M059J (cell line): ENCODE measurements at places on chromosomes 13 and 19.

- no peak for DNase-seq
These were observed 46.0 kb downstream of the USP12 start for GRCh38 chr13:27125357-27126282.

DNA sequence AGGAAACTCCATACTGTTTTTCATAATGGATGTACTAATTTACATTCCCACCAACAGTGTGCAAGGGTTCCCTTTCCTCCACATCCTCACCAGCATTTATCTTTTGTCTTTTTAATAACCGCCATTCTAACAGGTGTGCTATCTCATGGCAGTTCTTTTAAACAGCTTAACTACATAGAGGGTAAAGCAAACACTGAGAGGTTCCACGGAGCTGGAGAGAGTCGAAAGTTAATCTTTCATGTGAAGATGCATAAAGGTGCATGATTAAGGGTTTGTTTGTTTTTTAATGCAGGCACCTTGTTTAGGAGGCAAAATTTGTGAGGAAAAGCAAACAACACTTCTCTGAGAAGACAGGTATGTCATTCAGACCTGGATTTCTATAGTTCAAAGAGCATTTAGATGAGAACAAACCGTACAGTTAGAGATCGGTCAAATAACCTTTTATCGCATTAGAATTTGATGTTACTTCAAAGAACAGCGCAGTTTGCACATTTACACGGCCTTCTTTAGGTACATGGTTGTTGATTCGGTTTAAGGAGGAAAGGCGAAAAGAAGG lies 193.9 kb downstream of the RBM26 start:
- DNase-seq, result no peak

DNA sequence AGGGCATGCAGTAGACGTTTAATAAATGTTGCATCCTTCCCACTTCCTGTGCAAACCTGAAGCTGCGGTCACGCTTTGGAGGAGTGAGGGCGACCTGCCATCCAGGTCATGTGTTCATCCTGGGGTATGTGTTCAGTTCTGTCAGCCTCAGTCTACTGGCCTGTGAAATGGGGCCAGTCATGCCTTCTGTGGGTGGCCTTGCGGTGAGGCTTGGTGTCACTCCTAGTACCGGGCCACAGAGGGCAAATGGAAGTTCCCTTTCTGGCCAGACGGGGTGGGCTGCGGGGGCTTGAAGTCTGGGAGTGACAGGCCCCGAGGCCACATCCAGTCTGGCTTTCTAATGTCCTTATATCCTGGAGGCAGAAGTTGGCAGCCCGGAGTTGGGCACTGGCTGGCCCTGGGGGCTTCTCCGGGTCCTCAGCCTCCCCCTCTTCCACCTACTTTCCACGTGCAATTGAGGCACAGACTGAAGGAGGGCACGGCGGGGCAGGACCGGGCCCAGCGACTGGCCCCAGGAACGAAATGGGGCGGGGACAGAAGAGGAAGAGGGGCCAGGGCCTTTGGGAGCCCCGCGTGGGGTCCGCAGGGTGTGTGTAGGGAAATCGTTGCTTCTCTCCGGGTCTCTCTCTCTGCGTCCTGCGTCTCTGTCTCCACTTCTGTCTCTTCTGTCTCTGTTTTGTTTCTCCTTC lies 11.1 kb downstream of the PDE4A start:
- peak; percentile 50 for DNase-seq

- peak; percentile 14 for DNase-seq
These were observed 7.9 kb downstream of the SPATA13 start for GRCh38 chr13:24168392-24168750.

GRCh38 chr19:28843761-28844492 lies 369.0 kb downstream of the UQCRFS1 start:
- DNase-seq, result no peak

DNA sequence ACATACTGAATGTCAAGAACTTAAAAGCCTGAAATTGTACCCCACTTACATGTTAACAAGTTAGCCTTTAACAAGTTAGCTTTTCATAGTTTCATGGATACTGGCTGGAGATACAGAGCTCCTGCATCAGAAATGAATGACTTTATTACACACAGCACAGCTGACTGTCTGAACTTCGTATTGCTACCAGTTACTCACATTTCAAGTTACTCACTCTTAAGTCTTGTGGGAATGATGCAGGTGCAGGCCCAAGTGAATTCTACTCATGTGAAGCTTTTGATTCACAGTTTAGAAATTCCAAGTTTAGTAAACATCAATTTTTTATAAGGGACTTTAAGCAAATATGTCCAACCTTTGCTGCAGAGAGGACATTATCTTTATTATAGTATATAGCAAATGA lies 762.2 kb upstream of the PRR20A start:
- DNase-seq, result no peak

GRCh38 chr19:33273881-33274662 lies 28.3 kb downstream of the CEBPA start:
- peak; percentile 51 for DNase-seq

DNA sequence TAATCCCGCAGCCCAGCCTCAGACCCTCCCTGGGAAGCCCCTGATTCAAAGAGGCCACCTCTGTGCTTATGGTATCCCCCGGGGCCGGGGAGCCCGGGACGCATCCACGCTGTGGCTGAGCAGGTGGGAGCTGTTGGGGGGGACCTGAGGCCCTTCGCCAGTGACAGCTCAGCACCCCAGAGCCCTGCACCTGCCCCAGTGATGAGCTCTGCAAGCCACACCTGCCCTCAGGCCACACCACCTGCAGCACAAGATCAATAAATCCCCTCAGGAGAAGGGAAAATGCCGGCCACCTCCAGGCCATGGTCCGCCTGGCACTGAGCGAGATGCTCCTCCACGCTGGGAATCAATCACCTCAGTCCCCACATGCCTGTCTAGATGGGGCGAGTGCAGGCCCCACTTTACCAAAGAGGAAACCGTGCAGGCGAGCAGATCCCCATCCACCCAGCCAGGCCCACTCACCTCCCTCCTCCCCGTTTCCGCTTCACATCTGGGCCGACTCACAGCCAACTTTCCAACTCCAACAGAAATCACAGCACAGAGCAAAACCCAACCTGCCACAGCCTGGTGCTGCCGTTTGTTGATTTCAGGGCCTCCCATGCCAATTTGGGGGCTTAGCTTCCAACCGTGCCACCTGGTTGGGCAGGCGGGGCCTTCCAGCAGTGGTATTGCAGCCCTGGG lies 12.8 kb downstream of the MOB3A start:
- no peak for DNase-seq

DNA sequence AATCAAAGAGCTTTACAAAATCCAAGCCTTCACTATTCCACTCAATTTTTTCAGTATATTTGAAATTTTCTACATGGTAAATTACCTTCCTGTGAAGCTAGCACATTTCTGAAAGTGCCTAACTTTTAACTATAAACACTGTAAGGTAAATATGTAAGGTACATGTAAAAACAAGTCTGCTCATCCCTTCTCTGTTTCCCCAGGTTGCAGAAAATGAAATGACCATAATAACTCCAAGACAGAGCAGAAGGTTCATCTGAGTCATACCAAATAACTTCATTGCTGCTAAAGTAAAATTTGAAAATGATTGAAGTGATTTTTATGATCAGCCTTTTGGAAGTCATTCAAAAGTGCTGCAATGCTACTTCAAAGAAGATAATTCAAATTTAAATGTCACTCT lies 28.6 kb downstream of the FGF14 start:
- no peak for DNase-seq

GRCh38 chr19:17755977-17756670 lies 4.8 kb downstream of the FCHO1 start:
- peak; percentile 38 for DNase-seq

DNA sequence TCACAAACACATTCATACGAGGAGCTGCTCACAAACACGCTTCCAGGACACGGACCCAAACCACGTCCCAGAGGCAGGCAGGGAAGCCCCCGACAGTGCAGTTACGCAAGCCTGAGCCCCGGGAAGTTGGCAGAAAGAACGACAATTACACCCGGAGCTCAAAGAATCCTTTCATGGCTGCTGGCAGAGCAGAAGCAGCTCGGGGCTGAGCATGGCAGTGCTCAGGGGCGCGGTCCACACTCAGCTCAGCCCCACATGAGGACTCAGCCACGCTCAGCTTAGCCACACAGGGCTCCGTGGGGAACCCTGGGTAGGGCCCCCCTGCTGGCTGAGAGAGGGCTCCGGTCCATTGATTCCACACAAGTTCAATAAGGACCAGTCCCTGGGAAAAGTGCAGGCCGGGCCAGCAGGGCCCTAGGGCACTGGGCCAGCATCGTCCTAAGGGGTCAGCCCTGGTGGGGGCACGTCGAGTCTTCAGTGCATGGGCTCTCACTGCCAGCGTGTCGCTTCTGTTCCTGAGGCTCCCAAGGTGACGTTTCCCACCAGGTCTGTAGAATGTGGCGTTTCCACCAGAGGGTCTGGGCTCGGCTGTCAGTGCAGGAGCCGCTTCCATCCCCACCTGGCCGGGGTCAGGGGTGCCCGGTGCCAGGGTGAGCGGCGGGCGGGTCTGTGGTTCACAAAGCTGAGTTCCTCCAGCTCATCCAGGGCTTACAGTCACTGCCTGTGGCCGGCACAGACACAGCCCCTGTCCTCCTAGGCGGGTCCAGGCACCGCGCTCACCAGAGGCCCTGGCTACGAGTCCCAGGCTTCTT lies 23.1 kb downstream of the GAS6 start:
- no peak for DNase-seq

DNA sequence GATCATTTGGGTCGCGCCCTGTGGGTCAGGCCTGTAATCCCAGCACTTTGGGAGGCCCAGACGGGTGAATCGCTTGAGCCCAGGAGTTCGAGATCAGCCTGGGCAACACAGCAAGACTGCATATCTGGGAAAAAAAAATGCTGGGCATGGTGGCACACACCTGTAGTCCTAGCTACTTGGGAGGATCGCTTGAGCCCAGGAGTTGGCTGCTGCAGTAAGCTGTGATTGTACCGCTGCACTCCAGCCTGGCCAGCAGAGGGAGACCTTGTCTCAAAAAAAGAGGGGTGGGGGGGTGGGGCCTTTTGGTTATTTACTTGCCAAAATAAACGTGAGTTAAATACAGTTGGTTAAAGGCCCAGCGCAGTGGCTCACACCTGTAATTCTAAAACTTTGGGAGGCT lies 9.8 kb upstream of the ZNF544 start:
- no peak for DNase-seq

DNA sequence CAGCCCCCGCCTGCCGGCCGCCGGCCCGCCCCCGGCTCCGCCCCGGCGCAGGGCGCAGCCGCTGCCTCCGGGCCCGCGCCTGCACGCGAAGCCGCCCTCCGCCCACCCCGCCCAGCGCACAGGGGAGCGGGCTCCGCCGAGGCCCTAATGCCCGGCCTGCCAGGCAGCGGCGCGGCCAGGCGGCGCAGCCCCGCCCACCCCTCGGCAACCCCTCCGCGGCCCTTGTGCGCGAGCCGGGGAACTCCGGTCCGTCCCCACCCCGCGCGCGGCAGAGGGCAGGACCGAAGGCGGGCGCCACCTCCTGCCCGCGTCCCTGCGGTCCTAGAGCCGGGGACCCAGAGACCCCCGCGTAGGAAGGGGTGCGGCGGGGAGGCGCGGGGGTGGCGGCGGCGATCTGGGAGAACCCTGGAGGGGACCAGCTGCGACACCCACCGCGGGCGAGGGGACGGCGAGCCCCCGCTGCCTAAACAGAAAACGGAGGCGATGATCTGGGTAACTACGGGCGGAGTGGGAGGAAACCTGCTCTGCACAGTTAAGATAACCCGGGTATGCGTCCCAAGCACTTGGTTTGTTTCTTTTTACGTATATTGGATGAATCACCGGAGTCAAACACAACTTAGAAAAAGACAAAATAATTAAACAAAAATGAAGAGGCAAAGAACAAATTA lies 350 bp upstream of the USP12 start:
- DNase-seq, result peak; percentile 84
